ENCODE measurements at places on chromosomes 6 and 20.

DNA sequence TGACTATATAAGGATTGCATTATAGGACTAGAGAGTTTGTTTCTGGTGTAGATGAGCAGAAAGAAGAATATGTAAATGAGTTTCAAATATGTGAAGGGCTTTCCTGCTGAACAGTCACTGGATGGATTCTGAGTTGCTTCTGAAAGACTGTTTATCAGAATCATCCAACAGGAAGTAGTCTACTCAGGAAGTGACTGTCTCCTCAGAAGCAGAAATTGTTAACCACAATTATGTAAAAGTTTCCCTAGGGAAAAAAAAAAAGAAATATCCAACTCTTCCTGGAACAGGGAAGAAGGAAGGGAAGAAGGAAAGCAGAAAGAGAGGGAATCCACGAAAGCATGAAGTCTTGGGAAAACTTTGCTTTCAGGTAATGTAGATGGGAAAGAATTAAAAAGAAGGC, 138.9 kb downstream of the TENT5A start:
- no peak for DNase-seq

- DNase-seq = no peak
These were observed 63.2 kb downstream of the TNFRSF21 start for GRCh38 chr6:47246551-47246950.

- no peak for DNase-seq
These were observed 57.6 kb downstream of the TCP11 start for GRCh38 chr6:35083507-35083906.

- peak; percentile 34 for DNase-seq
These were observed 779 bp downstream of the HEBP2 start for GRCh38 chr6:138404666-138405337.

DNA sequence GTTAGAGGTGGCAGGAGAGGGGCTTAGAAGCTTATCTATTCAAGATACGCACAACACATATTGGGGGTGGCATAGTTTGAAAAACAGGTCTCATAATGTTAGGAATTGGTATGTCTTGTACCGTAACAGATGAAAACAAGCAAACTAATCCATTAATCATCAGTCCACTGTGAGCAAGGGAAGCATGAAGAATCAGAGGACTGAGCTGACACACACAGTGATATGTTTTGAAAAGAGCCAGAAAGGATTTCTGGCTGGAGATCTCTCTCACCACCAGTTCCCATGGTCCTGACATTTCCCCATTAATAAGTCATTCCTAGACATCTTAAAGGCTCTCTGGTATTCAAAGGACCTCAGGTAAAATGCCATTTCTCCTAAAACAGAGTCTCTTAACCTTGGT, 158.8 kb upstream of the PHACTR1 start:
- DNase-seq = no peak

DNA sequence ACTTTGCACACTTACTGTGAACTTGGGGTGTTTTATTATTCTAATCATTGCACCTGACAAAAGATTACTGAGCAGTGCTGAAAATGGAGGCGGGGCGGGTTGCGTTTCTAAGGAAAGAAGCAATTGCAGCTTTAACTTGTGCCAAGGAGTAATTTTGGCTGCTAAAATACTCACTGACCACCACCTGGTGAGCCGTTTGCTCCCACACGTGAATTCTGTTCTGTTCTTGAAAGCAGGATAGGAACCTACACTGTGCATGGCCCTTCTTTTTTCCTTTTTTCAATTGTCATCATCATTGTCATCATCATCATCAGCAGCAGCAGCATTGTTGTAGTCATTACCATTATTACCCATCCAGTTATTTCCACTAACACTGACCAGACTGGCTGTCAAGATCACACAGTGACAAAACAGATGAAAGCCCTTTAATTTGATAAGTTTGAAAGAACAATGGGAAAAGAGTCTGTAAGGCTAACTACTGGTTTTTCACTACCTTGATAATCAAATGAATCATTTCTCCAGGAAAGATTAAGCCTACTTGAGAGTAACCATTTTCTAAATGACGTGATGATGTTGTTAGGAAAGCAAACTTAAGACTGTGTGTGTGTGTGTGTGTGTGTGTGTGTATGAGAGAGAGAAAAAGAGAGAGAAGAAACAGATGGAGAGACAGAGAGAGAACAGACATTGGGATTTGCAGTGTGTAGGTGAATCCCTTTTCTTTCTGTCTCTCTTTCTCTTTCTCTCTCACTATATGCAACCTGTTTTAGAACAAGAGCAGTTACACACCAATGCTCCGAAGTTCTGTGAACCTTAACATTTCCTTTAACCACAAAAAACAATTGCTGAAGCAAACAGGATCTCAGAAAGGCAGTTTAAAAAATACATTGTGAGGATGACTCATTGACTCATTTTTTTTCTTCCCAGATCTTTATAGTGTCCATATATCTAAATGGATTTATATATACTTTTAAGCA, 3.8 kb downstream of the RIPOR2 start:
- DNase-seq = no peak

- DNase-seq = no peak
These were observed 27.0 kb upstream of the ETV7 start for GRCh38 chr6:36414481-36414880.

GRCh38 chr20:14569641-14570040, 232.2 kb upstream of the FLRT3 start:
- DNase-seq = no peak

DNA sequence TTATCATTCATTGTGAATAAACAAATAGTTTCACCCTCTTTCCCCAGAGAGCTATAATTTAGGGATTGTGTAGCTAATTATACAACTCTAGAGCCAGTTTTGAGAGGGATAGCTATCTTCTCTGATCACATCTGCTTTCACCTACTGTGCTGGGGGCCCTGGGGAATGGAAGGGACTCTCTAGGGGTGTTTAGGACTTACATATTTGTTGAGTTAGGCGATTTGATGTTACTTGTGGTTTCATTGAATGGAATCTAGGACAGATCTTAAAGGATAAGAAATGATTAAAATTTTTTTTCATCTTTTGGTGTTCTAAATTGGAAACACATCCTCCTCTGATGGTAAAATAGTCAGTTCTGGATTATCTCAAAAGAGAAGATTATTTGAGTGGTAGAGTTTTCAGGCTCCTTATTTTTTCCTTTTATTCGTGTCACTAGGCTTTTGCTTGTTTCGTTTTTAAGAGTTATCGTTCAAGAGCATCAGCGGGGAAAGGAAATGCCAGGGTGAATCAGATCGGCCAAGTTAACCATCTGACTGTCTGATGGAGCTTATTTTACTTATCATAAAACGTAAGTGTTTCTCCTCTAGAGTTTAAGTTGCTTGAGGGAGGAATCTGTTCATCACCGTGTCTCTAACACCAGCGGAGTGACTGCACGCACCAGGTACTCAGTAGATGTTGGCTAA, 236.7 kb downstream of the FARS2 start:
- DNase-seq = no peak

- peak; percentile 9 for DNase-seq
These were observed 3.8 kb upstream of the HMGA1 start for GRCh38 chr6:34232901-34233300.

GRCh38 chr20:63435552-63435951, 36.9 kb downstream of the KCNQ2 start:
- peak; percentile 3 for DNase-seq

DNA sequence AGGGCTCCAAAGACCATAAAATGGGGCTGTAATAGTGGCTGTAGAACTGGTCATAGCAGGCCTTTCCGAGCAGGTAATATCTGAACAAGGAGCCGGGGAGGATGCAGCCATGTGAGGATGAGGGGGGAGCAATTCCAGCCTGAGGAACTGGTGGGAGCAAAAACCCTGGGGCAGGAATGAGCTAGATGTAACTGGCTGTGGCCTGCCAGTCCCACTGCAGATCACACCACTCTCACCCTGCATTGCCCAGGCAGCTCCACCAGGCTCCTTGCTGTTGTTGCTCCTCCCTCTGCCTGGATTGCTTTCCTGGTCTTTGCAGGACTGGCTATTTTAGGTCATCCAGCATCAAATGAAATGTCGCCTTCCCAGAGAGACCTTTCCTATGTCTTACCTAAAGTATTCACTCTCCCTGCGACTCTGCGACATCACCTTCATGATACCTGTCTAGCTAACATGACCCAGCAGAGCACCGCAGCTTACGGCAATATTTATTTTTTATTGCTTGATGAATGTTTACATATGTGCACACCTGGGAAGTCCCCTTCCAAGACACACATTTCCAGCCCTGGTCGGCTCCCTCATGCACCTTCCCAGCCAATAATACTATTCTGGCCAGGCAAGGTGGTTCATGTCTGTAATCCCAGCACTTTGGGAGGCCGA, 2.4 kb upstream of the ZFP64 start:
- DNase-seq = no peak

DNA sequence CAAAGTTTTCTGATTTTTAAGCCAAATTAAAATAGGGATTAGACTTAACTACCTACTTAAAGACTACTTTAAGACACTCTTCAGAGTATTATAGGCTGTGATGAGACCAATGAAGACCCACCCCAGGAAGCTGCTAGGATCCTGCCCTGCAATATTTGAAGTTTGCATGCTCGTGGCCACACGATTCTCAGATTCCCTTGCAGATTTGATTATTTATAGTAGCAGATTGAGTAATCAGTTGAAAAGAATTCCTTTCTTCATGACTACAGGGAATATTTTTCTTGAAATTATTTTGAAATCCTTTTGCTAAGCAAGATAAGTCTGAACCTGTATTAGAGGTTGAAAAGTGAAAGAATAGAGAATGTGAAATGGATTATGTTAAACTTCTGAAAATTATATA, 122.3 kb downstream of the B3GAT2 start:
- no peak for DNase-seq

DNA sequence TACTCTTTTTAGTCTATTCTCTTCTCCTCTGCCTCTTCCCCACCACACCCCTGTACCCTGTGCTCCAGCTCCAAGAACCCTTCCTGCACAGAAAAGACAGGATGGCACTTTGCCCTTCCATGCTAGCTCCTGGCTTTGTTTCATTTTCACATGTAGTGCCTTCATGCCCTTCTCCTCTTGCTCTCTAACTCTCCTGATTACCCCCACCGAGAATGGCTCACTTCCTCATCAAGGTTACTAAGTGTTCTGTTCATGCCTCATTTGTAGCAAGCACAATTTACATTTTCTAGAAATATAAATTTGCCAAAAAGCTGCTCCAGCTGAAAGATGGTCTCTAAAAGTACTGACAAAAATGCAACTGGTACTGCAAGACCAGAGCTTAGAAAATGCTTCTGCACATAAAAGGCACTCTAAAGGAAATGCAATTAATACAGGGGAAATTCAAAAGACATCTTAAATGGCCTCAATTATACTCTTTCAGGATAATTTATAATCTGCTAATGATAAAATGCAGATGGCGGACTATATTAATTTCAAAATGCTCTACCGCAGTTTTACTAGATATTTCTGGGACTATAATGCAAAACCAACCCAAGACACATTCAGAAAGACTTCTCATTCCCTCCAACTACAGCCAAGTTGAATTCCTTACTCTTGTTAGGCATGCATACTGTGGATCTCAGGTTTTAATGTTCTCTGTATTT, 570.2 kb downstream of the PRKN start:
- no peak for DNase-seq

- no peak for DNase-seq
These were observed 73.6 kb downstream of the LCA5 start for GRCh38 chr6:79463621-79464050.

- no peak for DNase-seq
These were observed 5.6 kb upstream of the ANKRD60 start for GRCh38 chr20:58233881-58234528.

DNA sequence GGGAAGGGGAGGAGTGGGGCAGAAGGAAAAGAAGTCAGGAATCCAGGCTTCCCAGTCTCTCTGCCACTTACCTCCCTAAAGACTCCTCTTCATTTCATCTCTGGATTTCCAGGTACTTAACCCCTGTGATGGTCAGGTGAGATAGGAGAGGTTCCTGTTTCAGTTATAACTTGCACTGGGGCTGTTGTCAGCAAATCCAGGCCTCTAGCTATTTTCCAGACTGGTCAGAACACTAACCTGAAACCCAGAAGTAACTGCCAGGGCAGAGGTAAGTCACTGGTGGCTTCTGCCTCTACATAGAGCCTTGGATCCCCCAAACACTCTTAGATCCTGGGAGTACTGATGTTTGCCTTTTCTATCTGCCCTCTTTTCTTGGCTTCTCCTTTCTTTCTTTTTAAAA, 233.5 kb upstream of the TAB2 start:
- no peak for DNase-seq

DNA sequence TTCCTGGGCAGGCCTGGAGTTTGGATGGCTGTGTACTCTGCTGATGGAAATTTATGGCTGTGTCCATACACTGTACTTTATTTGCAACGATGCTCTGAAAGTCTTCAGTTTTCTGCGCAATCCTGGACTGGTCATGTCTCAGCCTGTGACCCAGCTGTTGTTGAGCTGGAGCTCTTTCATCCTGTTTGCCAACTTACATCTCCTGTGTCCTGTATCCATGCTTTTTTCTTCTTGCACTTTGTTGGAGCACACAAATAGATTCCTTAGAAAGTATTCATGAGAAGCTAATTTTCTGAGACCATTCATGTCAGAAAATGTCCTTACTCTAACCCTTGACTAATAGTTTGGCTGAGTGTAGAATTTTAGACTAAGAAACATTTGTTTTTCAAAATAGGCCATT, 251.2 kb downstream of the BCKDHB start:
- DNase-seq = no peak

DNA sequence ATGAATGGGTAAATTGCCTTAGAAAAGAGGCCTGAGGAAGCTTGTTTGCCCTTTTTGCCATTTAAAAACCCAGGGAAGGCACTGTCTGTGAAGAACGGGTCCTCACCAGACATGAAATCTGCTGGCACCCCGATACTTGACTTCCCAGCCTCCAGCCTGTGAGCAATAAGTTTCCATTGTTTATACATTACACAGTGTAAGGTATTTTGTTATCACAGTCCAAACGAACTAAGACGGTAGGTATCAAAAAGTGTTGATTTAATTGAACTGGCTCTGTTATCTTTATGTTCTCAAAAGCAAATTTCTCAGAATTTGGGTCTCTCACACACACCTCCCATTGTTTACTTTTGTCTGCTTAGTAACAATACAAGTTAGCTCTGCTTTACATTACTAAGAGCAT, 181.1 kb upstream of the MARCKS start:
- no peak for DNase-seq

GRCh38 chr6:27617700-27618689, 145.1 kb upstream of the ZNF184 start:
- DNase-seq = no peak

GRCh38 chr20:20364593-20365479, 3.1 kb upstream of the INSM1 start:
- DNase-seq = no peak

Measured in midbrain (tissue), 1 donor.